Adipocyte (in vitro differentiated cells): ENCODE measurements at places on chromosomes 2 and 18.

- DNase-seq = no peak
These were observed 25.7 kb upstream of the ACAA2 start for GRCh38 chr18:49839012-49839411.

DNA sequence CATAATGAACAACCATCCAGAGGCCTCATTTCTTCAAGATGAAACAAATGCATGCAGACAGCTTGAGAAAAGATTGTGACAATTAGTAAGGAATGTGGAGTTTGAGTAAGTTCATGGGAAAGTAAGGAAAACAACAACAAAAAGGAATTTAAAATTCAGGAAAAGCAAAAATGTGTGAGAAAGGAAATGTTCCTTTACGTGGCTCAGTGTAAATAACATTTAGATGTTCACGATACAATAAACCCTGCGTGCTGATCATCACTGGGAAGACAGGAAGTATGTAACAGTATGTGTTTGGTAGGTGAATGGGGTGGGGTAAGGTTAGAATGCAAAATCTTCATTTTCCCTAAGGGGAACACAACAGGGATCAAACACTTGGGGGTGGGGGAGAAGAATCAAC lies 72.7 kb downstream of the TRIP12 start:
- no peak for DNase-seq

GRCh38 chr2:217691920-217692666 lies 310.7 kb downstream of the TNS1 start:
- DNase-seq = peak; percentile 72

DNA sequence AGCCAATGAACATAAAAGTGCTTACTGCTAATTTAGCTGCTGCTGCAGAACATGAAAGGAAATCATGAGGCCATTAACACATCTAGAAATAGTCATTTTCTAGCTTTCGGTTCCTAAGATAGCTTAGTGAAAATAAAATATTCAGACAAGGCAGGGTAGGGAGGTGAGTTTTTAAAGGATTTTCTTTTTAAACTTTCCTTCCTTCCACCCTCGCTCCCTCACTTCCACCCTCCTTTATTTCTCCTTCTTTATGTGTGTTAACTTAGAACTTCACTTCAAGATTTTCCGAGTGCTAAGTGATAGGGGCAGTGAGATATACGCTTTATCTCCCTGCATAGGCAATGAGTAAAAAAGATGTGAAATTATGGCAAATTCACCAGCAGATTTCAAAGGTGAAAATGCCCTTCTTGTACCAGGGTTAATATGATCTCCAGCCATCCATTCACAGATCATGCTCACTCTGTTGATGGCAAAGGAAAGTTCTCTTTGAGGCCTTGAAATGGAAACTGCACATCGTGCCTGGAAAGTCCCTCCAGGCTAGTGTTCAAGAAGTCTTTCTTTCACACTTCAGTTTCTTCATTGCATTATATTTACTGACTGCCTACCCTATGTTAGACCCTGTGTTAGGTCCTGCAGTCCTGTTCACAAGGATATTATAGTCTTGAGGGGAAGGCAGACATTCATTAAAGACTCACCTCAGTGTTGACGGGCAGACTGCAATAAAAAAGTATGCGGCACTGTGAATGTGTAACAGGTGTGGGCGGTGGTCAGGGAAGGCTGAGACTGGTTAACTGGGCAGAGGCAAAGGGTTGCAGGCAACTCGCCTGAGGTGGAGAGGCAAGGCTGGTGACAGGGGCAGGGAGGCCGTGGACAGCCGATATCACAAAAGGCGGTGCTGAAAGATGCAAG lies 200.8 kb downstream of the PLCL1 start:
- DNase-seq = no peak

DNA sequence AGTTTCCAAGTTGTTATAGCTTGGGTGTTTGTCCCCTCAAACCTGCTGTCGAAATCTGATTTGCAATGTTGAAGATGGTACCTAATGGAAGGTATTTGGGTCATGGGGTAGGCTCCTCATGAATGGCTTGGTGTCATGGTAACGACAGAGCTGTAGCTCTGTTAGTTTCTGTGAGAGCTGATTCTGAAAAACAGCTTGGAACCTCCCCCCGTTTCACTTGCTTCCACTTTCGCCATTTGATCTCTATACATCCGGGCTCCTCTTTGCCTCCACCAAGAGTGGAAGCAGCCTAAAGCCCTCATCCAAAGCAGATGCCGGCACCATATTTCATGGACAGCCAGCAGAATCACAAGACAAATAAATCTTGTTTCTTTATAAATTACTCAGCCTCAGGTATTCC lies 1035.1 kb upstream of the SLC39A10 start:
- DNase-seq = no peak

DNA sequence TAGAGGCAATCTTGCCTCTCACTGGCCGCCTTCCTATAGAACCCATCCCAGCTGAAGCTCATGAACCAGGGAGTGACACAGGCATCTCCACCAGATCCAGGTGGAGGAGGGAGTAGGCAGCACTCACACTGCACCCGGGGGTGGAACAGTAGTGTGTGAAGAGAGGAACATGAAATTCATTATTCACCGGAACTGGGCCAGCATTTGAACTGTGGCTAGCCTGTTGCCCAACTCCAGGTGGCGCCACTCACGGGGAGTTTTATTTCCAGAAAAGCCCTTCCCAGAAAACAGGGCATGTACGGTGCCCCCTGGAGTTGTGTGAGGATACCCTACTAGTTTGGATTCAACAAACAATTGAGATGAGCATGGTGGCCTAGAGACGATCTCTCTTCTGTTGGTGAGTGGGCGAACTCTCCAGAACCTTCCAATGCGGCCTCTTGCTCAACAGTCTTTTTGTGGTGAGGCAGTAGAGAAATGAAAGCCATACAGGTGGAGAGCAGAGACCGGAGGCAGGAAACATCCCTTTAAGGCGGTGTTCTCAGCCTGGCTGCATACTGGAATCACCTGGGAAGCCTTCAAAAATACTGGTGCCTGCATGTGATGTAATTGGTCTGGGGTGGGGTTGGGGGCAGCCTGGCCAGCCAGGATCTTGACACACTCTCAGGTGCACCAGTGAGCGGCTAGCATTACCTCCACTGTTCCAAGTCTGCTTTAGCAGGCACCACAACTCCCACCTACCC lies 73.5 kb upstream of the NEDD4L start:
- no peak for DNase-seq

DNA sequence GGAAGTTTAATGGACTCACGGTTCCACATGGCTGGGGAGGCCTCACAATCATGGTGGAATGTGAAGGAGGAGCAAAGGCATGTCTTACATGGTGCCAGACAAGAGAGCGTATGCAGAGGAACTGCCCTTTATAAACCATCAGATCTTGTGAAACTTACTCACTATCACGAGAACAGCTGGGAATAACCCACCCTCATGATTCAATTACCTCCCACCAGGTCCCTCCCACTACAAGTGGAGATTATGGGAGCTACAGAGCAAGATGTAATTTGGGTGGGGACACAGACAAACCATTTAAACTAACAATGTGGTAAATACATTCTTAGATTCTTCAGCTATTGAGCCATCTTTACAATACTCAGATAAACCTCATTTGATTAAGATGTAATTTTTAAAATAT lies 176.1 kb downstream of the SH3BP4 start:
- no peak for DNase-seq

DNA sequence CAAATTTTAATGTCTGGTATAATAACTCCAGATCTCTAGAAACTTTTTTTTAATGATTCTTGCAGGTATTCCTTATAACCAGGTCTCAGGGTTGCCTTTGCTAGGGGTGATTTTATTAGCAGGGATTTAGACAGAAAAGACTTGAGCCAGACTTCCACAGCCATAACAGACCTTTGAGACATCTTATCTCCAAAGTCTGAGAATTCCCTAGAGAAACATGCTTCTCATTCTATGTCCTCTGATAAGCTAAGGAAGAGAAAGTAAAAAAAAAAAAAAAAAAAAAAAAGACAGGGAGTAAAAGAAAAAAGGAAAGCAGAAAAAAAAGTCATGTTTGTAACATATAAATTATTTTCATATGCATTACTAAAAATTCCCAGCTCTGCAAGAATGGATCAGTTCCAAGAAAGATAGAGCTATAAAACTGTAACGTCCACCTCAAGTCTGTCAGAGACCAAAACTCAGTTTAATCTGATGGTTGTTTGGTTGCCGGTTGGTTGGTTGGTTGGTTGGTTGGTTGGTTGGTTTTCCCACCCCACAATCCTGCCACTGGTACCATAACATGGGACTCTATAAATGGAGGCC lies 153.8 kb downstream of the COL6A3 start:
- no peak for DNase-seq

- peak; percentile 82 for DNase-seq
These were observed 100.1 kb upstream of the RNF152 start for GRCh38 chr18:61992923-61993322.

- DNase-seq = no peak
These were observed 47.8 kb downstream of the PSMD14 start for GRCh38 chr2:161355983-161356382.

DNA sequence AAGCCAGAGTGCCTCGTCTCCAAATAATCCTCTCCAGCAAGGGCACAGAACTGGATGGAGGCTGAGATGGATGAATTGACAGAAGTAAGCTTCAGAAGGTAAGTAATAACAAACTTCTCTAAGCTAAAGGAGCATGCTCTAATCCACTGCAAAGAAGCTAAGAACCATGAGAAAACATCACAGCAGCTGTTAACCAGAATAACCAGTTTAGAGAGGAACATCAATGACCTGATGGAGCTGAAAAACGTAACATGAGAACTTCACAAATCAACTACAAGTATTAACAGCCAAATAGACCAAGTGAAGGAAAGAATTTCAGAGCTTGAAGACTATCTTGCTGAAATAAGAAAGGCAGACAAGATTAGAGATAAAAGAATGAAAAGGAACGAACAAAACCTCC lies 32.3 kb downstream of the WDPCP start:
- DNase-seq = no peak

GRCh38 chr2:37550190-37550589 lies 121.3 kb downstream of the CDC42EP3 start:
- DNase-seq = no peak
